ENCODE measurements at places on chromosomes 12 and 14.

DNA sequence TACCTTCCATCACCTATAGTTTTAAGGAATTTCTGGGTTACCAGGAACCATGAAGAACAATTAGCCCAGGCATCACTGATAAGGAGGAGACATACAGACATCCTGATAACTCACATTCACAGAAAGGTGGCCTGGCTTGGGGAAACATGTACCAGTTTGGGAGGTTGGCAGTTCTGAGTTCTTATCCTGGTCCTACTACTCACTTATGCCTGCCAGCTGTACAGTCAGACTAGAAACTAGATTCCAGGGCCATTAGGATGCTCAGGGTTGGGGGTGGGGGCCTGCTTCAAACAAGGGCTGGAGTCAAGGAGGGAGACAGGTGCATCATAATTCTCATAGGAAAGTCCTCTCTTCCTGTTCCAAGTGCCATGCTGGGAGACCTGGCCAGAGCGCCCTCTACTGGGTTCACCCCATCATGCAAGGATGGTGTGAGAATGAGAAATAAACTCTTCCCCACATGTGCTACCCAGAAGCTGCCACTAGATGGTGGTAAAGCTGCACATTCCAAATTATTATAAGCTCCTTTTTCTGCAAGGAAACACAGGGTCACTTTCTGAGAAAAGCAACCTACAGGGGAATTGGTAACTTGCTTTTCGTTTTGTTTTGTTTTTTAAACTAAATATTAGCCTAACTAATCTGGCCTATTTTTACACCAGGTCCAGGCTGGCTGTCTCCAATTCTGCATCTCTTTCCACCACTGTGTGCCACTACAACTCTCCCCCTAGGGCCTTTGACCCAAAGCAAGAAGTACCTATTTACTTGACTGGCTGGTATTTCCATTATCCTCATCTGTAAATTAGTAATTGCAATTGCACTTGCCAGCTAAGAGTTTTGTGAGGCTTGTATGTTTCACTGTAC lies 14.5 kb downstream of the OAS2 start:
- DNase-seq: peak; percentile 82

DNA sequence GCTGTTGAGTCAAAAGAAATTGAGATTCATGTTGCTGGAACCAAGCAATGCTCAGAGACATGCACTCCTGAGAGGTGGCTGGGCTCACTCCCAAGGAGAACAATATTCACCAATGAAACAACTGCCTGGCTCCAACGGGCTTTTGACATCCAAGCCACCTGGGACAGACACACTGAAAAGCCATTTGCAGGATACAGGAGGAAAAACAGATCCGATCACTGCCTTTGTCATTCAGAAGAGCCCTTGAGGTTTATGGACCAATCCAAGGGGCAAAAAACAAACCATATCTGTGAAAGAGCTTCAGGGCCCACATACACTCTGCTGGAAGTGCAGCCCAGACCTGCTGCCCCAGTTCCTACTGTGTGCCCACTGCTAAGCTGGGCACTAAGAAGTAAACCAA lies 277.5 kb downstream of the NUAK1 start:
- DNase-seq: peak; percentile 38

GRCh38 chr12:1816730-1817348 lies 3.5 kb upstream of the LRTM2 start:
- no peak for DNase-seq

GRCh38 chr12:33587354-33587753 lies 147.7 kb upstream of the SYT10 start:
- no peak for DNase-seq

- no peak for DNase-seq
Observed at GRCh38 chr12:27998170-27998569, 25.6 kb upstream of the PTHLH start.

DNA sequence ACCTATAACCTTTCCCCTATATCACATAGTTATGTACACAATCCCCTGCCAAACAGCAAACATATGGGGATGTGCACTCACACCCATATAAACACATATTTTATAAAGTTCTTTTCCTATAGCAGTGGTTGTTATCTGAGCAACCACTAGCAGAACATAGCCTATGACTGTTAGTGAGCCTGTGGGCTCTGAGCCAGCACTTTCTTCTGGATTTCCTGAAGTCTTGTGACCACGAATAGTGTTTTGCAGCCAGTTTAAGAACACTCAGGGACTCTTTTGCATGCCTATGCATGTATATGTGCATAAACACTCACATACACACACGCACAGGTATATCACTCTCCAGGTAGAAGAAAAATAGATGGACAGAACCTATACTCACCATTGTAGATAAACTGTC lies 17.1 kb downstream of the TESPA1 start:
- DNase-seq: no peak

DNA sequence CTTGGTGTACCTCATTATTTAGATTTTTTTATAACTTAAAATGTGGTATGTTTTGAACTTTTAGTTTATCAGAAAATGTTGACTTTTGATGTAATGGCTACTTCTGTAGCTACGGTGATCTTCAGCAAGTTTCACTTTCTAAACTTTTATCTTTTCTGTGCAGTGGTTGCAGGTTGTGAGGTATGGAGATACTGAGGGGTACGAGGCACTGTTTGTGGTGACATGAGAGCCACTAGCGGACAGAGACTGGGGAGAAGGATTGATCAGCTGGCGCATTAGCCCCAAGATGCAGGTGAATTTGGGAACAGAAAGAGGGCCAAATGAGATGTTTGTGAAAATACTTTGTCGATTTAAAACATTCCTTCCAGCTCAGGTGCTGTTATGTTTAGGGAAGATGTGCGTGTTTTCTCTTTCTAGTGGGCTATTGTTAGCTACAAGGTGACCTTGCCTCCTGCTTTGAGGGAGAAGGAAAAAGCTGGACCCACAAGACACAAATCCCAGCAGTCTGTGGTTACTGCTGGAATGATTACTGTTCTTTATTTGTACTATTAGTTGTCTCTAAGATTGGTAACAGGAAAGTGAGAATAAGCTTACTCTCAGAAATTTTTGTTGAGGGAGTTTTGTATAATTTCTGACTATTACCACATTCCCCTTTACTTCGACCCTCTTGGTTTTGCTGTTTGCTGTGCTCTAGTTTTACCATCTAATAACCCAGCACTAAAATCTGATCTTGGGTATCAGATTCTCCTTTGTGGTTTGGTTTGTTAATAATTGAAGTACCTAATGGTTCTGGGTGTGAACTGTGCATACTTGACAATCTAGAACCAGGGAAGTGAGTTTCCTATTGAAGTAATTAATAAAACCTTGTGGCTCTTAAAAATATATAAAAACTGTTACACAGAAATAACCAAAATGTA lies 61.7 kb downstream of the FBXO34 start:
- DNase-seq: no peak

GRCh38 chr14:71049435-71050133 lies 142.3 kb downstream of the PCNX1 start:
- no peak for DNase-seq

GRCh38 chr14:95313707-95314106 lies 6.0 kb downstream of the CLMN start:
- no peak for DNase-seq

DNA sequence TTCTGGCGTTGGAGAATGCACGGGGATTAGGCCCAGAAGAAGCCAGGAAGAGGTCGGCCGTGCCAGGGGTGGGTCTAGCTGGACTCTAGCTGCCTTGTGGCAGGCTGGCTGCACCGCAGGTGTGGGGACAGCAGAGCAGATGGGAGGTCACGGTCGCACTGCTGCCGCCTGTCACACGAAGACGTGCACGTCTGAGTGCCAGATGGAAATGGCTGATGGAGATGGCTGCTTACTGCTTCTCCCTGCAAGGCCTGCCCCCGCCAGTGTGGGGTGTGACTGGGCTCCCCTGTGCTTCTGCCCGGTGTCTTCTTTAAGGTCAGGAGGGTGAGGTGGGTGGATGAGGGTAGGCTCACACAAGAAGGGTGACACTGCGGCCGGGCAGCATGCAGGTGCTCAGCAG lies 79.0 kb downstream of the MOK start:
- peak; percentile 42 for DNase-seq

GRCh38 chr14:86723254-86723624 lies 1193.3 kb downstream of the FLRT2 start:
- DNase-seq: no peak

DNA sequence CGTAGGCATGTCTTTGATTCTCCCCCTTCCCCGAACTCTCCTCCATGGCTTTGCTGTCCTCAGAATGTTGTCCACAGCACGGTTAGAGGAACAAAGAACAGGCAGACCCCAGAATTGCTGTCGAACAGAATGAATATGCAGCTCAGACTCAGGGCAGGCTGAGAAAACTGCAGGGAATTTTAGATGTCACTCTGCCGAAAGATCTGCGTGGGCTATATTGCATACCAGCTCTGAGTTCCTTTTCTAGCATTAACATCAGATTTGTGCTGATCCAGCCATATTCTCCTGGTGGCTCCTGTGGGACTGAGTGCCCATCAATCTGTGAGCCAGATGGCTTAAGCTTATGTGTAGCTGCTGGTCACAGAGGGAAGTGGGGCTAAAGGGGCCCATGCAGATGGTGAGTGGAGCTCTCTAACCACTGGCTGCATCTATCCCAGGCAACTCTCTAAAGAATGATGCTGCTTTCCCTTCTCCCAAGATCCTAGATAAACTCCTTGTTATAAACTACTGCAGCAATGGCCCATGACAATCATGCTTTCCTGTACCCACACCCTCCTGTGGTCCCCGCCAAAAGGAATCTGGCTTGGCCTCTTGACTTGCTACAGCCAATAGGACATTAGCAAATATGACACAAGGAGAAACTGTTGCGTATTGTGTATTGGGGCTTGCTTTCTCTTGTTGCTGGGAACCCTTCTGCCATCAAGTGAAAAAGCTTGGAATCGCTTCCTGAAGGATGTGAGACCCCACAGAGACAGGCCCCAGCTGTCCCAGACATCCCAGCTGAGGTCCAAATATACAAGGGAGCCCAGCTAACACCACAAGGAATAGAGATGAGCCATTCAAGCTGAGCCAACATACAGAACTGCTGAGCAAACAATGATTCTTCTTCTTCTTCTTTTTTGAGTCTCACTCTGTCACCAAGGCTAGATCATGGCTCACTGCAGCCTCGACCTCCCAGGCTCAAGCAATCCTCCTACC lies 101.3 kb downstream of the FOXN3 start:
- DNase-seq: peak; percentile 61

DNA sequence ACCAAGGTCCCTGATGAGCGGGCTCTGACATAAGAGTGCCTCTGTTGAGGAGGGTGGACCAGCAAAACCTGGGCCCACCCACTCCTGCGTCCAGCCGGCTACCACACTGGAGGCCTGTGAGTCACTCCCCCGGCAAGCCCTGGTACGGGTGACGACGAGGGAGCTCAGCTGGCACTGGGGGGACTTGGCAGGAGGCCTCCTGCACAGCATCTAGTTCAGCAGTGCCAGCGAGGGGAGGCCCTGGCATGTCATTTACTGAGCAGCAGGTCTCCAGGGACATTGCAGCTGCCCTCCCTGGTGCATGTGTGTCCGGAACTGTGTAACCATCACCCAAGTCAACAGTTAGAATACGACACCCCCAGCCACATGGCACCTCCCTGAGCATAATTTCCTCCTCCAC lies 24.4 kb downstream of the CD9 start:
- DNase-seq: no peak

GRCh38 chr14:22448905-22449599 lies 140.0 kb downstream of the DAD1 start:
- no peak for DNase-seq

DNA sequence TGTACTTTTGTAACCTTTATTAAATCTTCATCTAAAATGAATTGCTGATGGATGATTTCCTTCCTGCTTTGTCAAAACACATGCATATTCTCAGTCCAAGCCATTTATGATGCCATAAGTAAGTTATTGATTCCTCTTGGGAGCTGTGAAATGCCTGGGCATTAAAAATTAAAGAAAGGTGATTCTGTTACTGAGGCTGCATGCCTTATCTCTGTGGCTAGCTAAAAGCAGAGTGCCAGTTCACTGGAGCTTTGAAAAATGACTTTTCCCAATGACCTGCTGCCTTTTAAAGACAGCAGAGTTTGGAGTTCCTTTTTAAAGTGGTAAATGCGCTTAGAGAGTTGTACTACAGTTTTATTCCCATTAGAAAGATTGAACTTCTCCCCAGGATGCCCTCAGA lies 152.1 kb downstream of the TMTC2 start:
- DNase-seq: peak; percentile 42

GRCh38 chr12:45779936-45780335 lies 50.4 kb downstream of the ARID2 start:
- DNase-seq: no peak

DNA sequence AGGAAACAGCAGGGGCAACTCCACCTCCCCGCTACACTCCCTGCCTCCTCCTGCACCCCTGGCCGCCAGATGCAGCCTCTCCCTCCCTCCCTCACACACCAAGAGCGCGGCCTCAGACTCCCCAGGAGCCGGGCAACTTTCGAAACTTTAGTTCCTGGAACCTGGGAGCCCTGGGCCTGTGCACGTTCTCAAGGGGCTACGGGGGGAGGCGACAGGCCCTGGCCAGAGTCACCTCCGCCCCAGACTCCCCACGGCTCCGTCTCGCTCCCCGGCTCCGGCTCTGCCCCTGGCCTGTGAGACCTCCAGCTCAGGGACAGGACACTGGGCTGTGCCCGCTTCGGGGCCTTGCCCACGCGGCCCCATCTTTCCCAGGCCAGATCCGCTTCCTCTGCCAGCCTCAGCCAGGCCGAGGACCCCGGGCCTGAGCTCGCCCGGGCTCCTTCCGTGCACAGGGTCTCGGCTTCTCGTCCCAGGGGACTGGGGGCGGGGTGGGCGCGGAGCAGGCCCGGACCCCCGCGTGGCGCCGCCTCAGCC lies 5.5 kb downstream of the AMN start:
- DNase-seq: no peak

DNA sequence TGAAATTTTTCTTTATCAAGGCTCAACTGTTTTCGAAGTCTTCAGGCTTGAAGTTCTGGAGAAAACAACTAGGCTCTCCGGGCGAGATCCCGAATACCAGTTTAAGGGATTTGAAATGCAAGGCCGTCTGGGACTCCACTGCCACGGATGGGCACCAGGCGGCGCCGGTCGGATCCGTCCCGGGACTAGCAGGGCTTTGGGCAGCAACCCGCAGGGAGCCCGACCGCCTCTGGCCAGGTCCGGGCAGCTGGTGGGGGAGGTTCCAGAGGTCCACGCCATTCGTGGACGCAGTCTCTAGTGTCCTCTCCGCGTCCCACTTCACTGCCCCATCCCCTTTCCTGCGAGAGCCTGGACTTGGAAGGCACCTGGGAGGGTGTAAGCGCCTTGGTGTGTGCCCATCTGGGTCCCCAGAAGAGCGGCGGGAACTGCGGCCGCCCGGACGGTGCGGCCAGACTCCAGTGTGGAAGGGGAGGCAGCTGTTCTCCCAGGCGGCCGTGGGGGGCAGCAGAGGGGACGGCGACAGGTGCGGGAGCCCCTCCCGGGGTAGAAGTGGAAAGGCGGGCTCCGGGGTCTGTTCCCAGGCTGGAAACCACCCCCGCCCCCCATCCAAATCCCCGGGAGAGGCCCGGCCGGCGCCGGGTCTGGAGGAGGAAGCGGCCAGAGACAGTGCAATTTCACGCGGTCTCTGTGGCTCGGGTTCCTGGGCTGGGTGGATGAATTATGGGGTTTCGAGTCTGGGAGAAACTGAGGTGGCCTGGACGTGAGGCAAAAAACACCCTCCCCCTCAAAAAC lies 838 bp upstream of the ERBB3 start:
- DNase-seq: peak; percentile 87

Data from eye (tissue), 1 donor.